ENCODE measurements at places on chromosomes 4 and X. TPM values are rescaled to one million over a fixed set of nuclear protein-coding genes. Genes with fewer than 3 reads are reported as not detected.

Gene PAK3
- 62.4 TPM for polyA plus RNA-seq

Gene RTL3
- polyA plus RNA-seq: not detected

Gene HHIP
- polyA plus RNA-seq: 13.9 TPM

Gene GPC3
- polyA plus RNA-seq: 79.7 TPM

Gene ODAPH
- 0.19 TPM for polyA plus RNA-seq

Gene NHS
- 14.7 TPM for polyA plus RNA-seq

Gene ADH6
- polyA plus RNA-seq: 0.38 TPM

Gene OCIAD2
- polyA plus RNA-seq: 111 TPM

Gene PAGE1
- polyA plus RNA-seq: not detected

Gene NAT8L
- polyA plus RNA-seq: 60.5 TPM

Gene PCDH7
- polyA plus RNA-seq: 98.7 TPM

Gene FANCB
- polyA plus RNA-seq: 1.9 TPM

Gene SH3D19
- polyA plus RNA-seq: 41.3 TPM

Gene SHOX
- polyA plus RNA-seq: 0.63 TPM

Gene PABPC4L
- polyA plus RNA-seq: 1.5 TPM

Gene TLR3
- polyA plus RNA-seq: 2.1 TPM

Gene RNF150
- 20.4 TPM for polyA plus RNA-seq

Gene ATP8A1
- polyA plus RNA-seq: 95.4 TPM

Gene ATP6AP1
- 196 TPM for polyA plus RNA-seq

Measured in spinal cord (tissue), 10 donors.